ENCODE measurements at places on chromosomes 1 and 21. TPM values are rescaled to one million over a fixed set of nuclear protein-coding genes. Genes with fewer than 3 reads are reported as not detected.

DNA sequence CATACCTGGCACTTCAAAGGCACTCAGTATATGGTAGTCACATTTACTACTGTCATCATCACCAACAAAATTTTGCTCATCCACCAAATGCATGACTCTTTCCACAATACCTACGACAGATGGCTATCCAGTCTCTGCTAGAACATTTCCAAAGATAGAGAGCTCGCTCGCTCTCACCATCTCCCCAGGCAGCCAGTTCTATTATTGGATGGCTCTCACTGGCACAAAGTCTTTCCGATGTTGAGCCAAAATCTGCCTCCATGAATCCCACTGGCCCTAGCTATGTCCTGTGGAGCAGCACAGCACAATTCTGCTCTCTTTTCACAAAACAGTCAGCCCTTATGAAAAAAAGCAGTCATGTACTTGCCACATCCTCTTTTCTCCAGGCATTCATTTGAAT, 102.1 kb downstream of the DAB1 start:
- no peak for DNase-seq

- DNase-seq = no peak
Observed at GRCh38 chr1:40884055-40884795, 22.1 kb upstream of the CITED4 start.

DNA sequence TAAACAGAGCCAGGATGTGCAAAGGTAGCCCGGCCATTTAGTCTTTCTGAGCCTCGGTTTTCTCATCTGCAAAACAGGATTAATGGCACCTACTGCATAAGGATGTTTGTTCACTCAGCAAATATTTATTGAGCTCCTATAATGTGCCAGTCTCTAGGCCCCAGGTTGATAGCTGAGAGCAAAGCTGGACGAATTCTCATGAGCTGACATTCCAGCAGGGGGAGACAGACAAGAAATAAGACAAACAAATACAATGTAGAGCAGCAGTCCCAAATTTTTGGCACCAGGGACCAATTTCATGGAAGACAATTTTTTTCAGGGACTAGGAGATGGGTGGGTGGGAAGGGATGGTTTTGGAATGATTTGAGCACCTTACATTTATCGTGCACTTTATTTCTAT, 74.3 kb upstream of the PAX7 start:
- DNase-seq = no peak

RGS4 gene
- not detected for total RNA-seq

- DNase-seq = peak; percentile 84
Observed at GRCh38 chr1:83901547-83902155, 97.3 kb downstream of the TTLL7 start.

DNA sequence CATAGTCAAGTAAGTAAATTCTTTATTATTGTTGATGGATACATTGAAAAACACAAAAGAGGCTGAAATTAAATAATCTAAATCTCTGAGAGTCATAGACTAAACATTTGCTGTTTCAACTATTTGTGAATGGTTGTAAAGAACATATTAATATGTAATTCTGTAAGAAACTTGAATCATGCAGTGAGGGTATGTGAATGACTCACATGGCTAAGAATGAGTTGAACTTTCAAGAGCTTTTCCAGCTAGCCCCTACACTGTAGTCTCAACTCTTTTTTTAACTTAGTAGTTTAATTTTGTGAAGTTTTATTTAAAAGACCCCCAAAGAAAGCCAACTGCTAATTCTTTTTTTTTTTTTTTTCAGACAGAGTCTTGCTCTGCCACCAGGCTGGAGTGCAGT, 588.1 kb downstream of the DPYD start:
- peak; percentile 19 for DNase-seq

DNA sequence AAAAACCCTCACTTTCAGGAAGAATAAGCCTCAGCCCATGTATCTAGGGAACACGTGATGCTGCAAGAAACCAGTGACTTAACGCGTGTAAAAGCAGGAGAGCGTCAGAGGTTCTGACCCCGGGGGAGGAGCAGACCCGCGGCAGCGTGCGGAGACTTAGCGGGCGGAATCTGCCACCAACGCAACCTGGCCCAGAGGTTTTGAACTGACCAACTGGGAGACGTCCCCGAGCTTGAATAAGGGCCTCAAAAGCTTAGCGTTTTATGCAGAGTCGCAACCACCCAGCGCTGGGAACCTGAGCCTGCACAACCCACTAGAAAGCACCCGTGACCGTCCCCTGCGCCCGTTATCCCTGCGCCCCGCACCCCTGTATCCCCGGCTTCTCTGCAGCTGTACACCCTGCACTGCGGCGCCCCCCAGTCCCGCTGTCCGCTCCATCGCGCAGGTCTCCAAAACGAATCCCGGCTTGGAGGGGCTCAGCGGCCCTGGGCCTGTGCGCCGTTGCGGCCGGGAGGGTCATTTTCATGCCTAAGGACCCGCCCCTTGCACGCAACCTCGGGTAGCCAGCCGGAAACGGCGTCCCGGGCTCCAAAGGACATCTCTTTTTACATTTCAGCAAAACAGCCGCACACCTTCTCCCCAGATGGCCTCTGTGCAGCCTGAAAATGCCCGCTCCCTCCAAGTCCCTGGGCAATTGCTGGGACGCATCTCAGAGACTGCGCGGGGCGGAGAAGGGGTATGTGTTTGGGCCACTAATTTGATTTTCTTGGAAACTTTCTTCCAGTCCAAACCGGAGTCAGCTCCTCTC, 29.4 kb upstream of the TRIM17 start:
- DNase-seq = no peak

DNA sequence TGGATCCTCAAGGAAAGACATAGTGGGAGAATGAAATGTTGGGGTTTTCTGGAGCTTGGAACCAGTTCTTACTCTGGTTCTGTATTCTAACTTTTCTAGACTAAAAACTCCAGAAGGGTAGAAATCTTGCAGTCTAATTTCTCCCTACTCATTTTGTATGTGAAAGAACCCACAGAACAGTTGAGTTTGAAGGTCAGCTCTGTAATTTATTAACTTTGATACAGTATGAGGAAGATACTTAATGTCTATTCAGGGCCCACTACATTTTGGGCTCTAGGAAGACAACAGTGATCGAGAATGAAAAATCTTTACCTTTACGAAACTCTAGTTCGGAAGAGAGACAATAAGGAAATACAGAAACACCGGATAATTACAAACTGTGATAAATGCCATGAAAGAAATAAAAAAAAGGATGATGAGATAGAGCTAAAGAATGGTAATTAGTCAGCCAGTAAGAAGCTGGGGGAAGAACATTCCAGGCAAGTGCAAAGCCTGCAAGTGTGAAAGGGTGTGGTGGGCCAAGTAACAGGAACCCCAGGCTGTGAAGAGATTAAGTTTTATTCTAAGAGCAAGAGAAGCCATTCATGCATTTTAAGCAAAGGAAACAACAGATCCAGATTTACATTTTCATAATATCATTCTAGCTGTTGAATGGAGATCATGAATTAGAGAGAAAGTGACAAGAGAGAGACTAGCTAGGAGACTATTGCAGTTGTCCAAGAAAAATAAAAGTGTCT, 159.9 kb upstream of the HMCN1 start:
- peak; percentile 34 for DNase-seq

GRCh38 chr1:180343921-180344769, 114.1 kb downstream of the LHX4 start:
- peak; percentile 47 for DNase-seq

PFDN2 gene
- total RNA-seq = 309 TPM

DNA sequence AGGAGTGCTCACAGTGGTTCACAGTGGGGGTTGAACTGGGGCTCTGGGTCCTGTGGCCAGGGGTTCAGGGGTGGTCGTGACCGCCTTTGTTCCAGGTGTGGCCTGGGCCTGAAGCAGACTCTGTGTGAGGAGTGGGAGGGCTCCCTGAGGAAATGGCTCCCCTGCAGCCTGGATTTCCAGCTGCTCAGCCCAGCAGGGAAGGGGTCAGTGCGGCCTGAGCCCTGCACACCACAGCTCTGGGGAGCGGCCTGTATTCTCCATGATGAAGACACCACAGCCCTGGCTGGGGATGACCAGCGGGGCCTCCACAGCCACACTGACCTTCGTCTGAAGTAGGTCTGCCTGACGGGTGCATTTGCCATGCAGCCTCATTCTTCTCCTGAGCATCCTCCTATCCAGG, 16.7 kb downstream of the PYCR2 start:
- DNase-seq = no peak

ANKRD35 gene
- 0.33 TPM for total RNA-seq
